HEK293T (cell line): ENCODE measurements at places on chromosomes 6 and 20.

GRCh38 chr20:44640522-44640921 lies 11.0 kb downstream of the ADA start:
- no peak for DNase-seq

DNA sequence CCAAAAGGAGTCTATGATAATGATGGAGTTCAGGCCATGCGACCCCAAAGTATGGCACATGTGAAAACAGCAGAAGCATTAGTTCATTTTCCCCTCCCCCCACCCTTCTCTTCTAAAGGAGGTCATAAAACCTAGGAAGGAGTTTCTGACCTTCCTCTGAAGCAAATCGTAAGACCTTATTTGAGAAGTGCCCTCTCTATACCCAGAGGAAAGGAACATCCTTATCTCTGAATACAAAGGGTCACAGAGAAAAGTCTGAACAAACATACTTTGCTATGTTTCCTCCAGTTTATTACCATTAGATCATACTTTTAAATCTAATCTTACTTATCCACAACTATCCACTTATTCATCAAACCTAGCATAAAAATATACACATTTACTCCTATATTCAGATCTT lies 48.6 kb downstream of the SLX4IP start:
- no peak for DNase-seq

GRCh38 chr6:19377722-19378121 lies 459.4 kb upstream of the ID4 start:
- DNase-seq, result no peak

- no peak for DNase-seq
These were observed 106.7 kb upstream of the AHI1 start for GRCh38 chr6:135604035-135604860.

- no peak for DNase-seq
These were observed 16.8 kb downstream of the TAF4 start for GRCh38 chr20:62048821-62049291.

DNA sequence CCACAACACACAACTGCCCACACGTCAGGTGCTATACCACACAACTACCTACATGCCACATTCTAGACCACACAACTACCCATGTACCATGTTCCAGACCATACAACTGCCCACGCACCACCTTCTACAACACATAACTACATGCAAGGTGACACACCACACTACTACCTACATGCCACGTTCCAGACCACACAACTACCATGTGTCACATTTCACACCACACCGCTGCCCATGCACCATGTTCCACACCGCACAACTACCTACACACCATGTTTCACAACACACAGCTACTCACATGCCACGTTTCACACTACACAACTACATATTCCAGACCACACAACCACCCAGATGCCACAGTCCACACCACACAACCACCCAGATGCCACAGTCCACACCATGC lies 19.8 kb downstream of the THBS2 start:
- DNase-seq, result no peak

DNA sequence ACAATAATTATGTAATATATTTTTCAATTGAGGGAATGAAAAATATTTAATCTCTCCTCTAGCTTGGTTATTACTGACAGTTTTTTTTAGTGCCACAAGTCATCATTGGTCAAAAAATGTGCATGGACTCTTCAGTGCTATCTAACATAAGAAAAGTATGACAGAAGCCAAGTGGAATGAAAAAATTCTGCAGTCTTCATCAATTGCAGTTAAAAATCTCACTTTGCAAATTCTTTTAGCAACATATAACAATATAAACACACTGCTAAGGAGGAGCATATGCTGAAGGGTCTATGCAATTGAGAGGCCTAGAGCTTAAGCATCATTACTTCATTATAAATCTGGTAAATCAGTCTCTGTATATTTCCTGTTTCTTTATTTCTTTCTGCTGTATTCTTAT lies 175.1 kb downstream of the ARHGAP18 start:
- no peak for DNase-seq

- DNase-seq, result no peak
These were observed 24.8 kb upstream of the PCSK2 start for GRCh38 chr20:17202030-17202429.

DNA sequence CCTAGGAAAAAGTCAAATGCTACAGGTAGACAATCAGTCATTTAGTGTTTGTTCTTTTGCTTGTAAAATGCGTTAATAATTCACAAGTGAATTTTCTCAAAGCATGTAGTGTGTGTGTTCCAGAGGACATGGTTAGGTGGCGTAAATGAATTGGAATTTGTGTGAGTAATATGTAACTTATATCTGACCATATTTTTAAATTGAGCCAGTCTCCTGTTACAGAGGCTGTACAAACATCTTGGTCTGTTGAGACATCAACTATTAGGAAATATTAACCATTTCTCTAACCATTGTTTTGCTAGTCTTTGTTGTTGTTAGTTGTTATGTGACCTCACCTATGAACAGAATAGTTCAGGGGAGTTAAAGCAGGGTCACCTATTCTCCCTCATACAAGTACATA lies 22.7 kb downstream of the MCM8 start:
- no peak for DNase-seq

GRCh38 chr20:58524814-58525213 lies 9.6 kb upstream of the APCDD1L start:
- DNase-seq, result no peak

DNA sequence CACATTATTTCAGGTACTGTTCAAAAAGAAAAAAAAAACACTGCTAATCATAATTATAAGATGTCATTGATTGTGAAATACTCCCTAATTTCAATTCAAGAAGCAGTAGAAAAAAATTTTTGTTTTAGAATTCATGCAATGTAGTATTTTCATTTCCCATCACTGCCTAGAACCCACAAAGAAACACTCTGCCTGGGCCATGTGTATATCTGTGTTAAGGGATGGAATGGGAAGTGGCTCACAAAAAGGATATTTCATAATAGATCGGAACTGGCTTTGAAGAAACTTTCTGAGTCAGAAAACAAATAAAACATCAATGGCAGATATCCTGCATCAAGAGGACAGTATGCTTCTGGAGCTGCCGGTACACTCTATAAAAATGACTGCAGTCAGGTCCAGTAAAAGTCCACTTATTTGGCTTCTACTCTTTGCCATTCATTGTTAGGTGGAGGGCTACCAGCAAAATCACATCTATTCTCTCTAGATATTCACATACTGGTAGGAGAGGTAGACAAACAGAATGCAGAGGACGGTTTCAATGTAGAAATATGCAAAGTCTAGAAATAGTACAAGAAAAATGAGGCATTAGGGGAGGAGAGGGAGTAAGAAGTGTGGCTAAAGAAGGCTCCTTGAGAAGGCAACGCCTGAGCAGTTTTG lies 135.0 kb upstream of the TNFAIP3 start:
- no peak for DNase-seq

DNA sequence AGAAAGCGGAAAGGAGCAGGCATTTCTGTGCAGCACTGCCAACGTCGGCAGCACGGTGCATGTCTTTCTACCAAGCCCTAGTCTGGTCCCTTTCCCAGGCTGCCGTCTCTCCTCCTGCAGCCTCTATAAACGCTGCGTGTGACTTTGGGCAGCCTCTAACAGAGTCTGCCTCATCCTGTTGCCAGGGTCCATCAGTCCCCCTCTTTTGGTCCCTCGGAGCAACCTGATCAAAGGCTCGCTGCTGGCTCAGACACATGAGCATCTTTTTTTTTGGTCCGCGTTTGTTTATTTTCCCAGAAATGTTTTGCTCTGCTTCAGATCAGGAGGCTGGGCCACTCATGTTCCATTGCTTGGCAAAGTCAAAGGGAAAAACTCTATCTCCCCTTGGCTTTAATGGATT lies 166.8 kb upstream of the CST7 start:
- no peak for DNase-seq

DNA sequence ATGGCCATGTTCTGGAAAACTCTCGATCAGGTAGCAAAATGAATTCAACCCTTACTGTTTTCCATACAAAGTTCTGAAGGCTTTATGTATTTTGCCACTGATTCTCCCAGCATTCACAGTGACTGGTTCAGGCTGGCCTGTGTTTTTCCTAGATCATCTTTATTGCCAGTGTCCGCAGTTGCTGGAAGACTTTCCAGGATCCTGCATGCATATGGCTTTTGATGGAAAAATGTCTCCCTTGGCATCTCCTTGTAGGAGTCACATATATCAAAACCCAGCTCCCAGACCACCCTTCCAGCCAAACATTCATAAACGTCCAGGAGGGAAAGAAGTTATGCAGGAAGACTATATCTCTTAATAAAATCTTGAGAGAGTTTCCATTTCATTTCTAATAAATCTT lies 588.8 kb downstream of the MAFB start:
- no peak for DNase-seq

- no peak for DNase-seq
These were observed 83.6 kb upstream of the C20orf144 start for GRCh38 chr20:33578510-33578909.

- no peak for DNase-seq
These were observed 692.0 kb downstream of the DHX35 start for GRCh38 chr20:39654171-39654570.

GRCh38 chr20:57197352-57198131 lies 68.9 kb downstream of the BMP7 start:
- no peak for DNase-seq

GRCh38 chr20:32019563-32020463 lies 9.6 kb downstream of the CCM2L start:
- DNase-seq, result no peak

- no peak for DNase-seq
These were observed 43.1 kb upstream of the BEND6 start for GRCh38 chr6:56911847-56912246.

DNA sequence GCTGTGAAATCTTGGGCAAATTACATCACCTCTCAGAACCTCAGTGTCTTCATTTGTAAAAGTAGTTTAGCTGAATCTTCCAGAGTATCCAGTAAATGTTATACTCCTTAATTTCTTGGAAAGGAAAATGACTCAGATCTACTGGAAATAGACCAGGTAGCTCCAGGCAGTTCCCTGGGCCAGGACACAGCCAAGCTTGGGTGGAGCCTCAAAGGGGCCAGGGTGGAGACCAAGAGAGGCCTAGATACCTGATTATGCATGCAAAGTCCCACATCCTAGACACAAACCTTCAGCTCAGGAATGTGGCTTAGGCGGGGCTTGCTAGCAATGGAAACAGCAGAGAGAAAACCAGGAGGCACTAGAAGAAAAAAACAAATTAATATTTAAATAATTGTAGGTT lies 272.8 kb downstream of the MAFB start:
- no peak for DNase-seq

GRCh38 chr6:101883505-101883904 lies 490.0 kb downstream of the GRIK2 start:
- no peak for DNase-seq

- DNase-seq, result no peak
These were observed 93.2 kb downstream of the FOXF2 start for GRCh38 chr6:1482381-1483166.

GRCh38 chr6:41929924-41930323 lies 8.6 kb downstream of the BYSL start:
- DNase-seq, result no peak

DNA sequence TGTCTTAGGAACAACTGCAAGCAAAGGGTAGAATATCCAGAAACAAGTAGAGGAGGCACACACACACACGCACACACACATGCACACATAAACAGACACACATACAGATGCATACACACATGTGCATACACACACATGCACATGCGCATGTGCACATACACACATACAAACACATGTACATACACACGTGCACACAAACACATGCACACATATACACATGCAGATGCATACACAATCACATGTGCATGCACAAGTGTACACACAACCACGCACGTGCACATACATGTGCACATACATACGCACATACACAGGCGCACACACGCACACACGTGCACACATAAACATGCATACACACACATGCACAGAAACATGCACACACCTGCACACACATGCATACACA lies 206.5 kb upstream of the OPRM1 start:
- no peak for DNase-seq

DNA sequence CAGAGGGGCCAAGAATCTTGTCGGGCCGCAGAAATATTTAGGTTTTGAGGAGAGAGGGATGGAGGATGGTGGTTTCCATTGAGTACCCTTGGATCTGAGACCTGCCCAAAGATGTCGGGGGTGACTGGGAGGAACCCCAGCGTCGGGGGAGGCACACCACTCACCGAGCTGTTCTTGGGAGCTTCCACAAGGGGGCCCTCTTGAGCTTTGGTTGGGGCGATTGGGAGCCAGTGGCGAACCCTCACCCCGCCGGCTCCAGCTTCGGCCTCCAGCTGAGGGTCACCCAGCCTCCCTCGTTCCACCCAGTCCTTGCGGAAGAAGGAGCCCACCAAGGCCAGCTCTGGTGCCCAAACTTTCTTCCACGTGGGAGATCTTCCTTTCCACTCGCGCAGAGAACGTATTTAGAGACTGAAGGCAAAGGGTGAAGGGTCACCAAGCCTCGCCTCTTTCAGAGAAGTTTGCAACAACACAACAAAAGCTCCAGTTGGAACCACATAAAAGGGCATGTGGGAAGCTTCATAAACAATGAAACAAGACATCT lies 33.6 kb downstream of the APCDD1L start:
- peak; percentile 56 for DNase-seq

DNA sequence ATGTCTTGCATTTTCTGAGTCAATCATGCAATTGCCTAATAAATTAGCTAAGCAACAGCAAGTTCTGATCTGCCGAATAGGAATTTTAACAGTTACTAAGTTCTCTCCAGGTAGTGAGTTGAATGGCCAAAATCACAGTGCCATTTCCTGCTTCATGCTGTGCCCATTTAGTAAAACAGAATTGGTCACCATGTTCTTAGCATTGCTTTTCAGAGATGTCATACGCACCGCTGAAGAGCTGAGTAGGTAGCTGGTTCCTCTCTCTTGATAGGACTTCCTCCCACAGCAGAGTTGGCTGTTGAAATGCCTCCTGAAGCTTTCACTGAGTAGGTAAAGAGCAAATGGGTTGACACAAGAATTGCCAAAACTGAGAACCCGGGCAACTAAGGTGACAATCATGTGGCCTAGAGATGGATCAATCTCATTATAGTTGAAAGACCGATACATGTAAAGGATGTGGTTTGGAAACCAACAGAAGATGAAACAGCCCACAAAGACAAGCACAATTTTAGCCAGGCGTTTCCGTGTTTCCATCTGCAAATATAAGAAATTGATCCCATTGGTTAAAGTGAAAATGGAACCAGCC lies 57.1 kb upstream of the GJE1 start:
- DNase-seq, result no peak

GRCh38 chr20:4780245-4780644 lies 58.5 kb downstream of the PRND start:
- no peak for DNase-seq

DNA sequence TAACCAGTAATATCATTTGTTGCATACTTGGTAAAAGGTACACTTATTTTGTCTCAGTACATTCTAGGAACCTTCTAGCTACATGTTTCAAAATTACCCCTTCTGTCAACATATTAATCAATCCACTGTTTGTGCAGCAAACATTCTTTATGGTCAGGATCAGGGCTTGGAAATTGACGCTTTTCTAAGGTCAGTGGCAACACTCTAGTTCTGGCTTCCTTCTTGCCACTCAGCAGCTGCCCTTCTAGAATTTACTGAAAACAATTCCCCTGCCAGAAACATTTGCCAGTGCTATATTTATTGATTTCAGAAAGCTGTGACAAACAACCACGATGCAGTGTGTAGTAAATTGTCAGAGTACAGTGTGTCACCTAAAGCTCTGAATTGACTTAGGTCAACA lies 84.7 kb upstream of the FBXL4 start:
- no peak for DNase-seq

- DNase-seq, result no peak
These were observed 61.4 kb downstream of the NOL4L start for GRCh38 chr20:32523613-32524213.
